ENCODE measurements at places on chromosomes 4 and X. TPM values are rescaled to one million over a fixed set of nuclear protein-coding genes. Genes with fewer than 3 reads are reported as not detected.

DNA sequence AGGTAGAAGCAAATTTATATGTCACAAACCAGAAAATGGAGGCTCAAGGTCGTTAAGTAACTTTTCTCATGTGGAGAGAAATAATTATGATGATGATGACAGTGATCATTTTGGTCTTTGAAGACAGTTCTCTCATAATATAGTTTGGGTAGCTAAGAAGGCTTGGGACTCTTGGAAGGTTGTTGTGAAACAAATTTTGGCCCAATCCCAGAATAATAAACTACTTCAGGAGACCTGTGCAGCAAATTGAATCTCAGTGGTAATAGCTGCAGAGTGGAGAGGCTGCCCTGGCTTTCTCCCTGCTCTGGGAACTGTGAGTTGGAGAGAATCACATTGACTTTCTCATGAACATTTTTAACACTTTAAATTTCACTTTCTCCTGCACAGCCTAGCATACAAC is 217.2 kb upstream of the BOD1L1 start:
- no peak for DNase-seq

GRCh38 chr4:100842856-100843255 is 325.0 kb upstream of the EMCN start:
- no peak for DNase-seq

DNA sequence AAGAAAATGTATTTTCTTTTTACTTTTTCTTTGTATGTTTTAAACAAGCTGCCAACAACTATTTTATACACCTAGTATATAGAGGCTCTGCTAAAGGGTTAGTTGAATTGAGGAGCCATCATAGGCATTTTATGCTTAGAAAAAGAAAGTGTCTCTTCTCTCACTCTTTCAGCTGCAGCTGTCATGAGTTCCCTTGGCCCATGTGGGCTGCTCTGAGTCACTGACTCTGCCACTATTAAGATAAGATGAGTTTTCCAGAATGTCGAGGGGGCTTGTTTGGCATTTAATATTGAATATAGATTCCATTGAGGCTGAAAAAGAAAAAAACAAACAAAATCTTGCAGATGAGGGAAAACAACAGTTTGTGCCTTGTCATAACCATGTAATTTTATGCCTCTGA is 126.0 kb upstream of the PAQR3 start:
- DNase-seq, result no peak

GRCh38 chr4:148962539-148963290 is 520.5 kb upstream of the NR3C2 start:
- no peak for DNase-seq

- peak; percentile 6 for DNase-seq
Measured at GRCh38 chr4:2041239-2042130, 17.6 kb upstream of the NAT8L start.

DNA sequence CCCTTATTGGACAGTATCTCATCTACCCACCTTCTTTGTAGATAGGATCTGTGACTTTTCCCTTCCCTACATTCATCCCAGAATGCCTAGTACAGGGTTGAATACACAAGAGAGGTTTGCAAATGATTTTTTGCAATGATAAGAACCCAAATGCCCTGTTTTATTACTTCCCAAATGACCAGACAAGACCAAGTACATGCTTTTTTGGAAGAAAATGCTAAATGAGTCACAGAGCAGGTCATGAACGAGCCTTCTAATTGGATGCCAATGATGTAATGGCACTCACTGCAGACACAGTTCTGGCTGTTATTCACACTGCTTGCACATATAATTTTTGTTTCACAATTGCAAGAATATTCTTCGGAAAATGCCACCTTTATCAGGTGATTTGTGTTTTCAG is 17.8 kb upstream of the GABRQ start:
- DNase-seq, result no peak

GRCh38 chr4:110354460-110354859 is 121.5 kb upstream of the ENPEP start:
- no peak for DNase-seq

DNA sequence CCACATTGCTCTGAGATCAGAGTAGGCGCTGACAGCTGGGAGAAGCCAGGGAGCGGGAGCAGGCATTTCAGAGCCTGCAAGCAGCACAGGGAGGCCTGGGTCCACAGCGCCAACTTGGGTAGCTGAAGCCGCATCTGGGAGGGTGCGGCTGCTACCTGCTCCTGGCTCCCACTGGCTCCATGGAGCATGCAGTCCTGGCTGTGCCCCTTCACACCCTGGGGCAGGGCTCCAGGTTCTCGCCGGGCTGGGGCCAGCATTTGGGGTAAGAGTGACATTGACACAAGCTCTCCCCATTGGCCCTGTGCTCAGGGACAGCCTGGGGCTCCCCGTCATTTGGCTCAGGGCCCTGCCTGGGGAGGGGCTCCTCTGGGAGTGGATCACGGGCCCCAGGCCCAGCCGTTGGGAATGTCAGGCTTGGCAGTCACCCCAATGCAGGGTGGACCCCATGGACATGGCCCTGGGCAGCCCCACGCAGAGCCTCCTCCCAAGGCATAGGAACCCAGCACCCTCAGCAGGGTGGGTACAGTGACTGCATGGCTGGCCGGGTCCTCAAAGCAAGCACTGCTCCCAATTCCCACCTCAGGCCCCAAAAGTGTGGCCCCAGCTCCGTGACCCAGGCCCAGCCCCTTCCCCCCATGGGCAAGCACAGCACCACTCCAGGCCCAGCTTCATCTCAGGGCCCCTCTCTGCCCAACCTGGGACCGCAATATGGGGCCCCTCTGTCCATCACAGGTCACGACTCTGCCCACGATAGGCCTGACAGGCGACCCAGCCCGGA is 82.4 kb downstream of the PRDM5 start:
- DNase-seq, result no peak

DNA sequence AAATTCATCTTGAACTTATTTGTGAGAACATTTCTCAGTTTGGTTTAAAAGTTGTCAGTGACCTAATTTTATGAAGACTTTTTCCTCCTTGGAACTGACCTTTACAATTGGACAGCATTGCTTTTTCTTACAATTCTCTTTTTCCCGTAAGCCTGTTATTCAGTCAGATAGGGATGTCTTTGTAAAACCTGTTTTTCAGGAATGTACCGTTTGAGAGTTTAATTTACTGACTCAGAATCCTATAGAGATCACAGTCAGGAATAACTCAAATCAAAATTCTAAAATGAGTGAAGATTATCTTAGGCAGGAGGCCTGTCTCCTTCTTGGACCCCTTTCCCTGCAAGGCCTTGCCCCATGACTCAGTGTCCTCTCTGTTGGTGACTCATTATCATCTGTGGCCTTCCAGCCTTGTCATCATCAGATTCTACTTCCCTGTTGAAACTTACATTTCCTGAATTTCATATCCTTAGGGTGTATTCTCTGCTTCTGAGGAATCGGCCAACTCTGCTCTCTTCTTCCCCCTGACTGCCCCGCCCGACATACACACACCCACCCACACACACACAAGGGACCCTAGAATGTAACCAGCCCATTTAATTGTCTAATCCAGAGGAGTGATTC is 99.8 kb downstream of the ARHGAP10 start:
- DNase-seq, result peak; percentile 71

DNA sequence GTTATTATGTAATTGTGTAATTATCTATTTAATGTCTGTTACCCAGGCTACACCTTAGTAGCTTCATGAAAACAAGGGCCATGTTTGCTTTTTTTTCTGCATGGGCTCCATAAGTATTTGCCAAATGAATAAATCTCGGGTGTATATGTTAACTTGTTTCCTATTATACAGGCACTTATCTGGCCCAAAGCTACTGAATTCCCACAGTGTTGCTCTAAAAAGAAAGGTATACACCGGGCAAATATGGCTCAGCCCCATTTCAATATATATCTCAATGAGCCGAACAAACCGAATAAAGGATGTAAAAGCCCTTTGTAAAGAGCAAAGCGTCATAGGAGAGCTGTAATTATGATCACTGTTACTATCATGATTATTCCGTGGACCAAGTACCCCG is 767 bp downstream of the PAQR3 start:
- no peak for DNase-seq

DNA sequence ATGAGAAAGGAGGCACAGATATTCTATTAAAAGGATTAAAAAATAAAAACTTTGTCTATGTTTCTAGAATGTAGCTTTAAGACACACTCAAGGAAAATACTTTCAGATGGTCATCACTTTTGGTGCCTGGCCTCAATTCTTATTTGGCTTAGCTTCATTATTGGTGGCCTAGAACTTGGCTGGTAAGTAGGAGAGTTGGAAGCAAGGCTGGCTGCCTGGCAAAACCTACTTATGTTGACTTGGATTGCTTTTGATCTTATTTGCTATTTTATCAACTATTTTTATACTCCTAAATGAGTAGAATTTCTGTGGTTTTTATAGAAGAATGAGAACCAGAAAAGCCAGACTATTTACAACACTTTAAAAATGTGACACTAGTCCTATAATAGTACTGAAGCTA is 35.3 kb upstream of the JADE3 start:
- DNase-seq, result no peak

GRCh38 chrX:6856471-6856870 is 291.0 kb upstream of the STS start:
- DNase-seq, result no peak

DMRTC1 gene
- not detected for polyA plus RNA-seq

NDNF gene
- polyA plus RNA-seq, result 0.18 TPM

ATOH1 gene
- not detected for polyA plus RNA-seq

KCTD8 gene
- polyA plus RNA-seq, result not detected

MAGEA4 gene
- polyA plus RNA-seq, result not detected

ATP1B4 gene
- polyA plus RNA-seq, result not detected

All from BJ (cell line).